ENCODE measurements at places on chromosomes 11 and 22. TPM values are rescaled to one million over a fixed set of nuclear protein-coding genes. Genes with fewer than 3 reads are reported as not detected.
A peak's percentile ranks its signal among the peaks of the same experiment; 100 is the strongest.

GRCh38 chr11:330307-330693 is 9.6 kb upstream of the IFITM3 start:
- DNase-seq, result no peak

GRCh38 chr11:35622070-35622469 is 3.8 kb downstream of the FJX1 start:
- DNase-seq, result no peak

DNA sequence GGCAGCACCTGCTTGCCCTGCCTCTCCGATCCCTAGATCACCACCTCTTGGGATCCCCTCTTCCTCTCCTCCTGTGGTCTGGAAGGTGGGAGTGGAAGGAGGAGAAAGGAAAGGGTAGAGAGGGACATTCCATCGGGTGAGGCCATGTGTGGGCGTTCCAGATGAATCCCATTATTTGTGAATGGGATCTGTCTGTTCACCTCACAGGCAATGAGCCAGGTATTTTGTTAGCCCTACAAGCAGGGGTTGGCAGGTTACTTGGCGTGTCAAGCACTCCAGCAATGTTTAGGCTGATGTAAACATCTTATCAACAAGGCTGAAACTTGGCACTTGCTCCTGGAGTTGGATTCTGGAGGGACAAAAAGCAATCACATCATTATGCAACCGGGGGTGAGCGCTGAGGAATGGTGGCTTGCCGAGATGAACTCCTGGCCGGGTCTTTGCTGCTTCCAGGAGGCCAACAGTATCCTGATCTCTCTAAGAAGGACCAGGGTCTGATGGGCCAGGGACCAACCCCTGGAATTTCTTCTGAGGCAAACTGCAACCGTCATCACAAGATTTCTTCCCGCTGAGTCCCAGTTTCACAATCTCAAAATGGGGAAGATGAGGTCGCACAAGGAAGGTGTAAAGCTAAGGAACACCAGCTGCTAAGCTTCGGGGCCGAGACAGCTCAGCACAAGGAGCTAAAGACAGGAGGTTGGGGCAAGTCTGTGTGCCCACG is 7.8 kb downstream of the ADAMTS8 start:
- no peak for DNase-seq

- no peak for DNase-seq
These were observed 38.9 kb upstream of the CSNK2A3 start for GRCh38 chr11:11391796-11392463.

GRCh38 chr11:5197536-5197935 is 2.9 kb downstream of the OR51V1 start:
- no peak for DNase-seq

DNA sequence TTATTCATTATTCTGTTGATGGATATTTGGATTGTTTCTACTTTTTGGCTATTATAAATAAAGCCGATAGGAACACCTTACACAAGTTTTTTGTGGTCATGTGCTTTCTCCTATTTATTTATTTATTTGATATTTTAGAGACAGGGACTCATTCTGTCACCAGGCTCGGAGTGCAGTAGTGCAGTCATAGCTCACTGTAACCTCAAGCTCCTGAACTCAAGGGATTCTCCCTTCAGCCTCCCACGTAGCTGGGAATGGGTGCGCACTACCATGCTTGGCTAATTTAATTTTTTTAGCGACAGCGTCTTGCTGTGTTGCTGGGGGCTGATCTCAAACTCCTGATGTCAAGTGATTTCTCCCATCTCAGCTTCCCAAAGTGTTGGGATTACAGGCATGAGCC is 135.1 kb downstream of the UVRAG start:
- DNase-seq, result no peak

GRCh38 chr11:134288486-134288885 is 12.3 kb downstream of the GLB1L3 start:
- DNase-seq, result no peak

DNA sequence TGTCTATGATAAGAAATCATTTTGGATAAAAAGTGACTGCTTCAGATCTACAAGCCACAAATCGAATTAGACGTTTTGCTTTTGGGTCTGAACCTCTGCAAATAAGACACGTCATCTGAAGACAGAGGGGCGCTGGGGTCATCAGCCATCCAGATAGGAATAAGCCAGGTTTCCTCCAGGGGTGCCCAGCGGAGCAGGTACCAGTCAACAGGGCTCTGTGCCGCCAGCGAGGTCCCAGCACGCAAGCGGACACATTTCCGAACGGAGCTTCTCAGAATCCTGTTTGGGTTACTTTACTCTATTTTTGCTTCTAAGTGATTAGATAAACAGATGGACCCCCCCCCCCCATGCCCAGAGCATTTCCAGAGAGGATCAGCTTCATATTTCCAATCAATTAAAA is 873.8 kb downstream of the BRD1 start:
- no peak for DNase-seq

GRCh38 chr11:14364322-14364721 is 5.3 kb upstream of the RRAS2 start:
- no peak for DNase-seq

DNA sequence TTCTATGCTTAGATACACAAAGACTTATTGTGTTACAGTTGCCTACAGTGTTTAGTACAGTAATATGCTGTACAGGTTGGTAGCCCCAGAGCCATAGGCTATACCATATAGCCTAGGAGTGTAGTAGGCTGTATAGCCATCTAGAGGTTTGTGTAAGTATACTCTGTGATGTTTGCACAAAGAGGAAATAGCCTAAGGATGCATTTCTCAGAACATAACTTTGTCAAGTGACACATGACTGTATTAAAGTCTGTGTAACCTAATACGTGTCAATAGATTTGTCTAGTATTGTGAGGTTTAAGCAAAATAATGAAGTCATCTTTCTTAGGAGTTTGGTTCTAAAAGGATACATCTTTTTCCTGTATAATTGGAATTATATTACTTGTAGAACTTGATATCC is 5.5 kb downstream of the ZC3H12C start:
- DNase-seq, result no peak

DNA sequence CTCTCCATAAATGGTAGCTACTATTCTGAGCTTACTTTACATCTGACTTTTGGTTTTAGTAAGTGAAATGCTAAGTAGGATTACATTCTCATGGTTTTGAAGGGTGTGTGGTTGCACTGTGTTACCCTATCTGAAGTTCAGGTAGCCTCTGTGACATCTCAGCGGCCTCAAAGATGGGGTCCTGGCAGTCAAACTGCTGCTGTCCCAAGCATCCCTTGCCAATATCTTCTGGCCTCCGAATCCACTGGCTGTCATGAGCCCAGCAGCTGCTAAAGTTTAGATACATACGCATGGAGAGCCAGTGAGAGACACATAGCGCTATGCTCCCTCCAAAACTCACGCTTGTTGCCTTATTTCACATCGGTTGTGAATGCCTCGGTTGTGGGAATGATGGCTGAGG is 34.9 kb downstream of the UBASH3B start:
- no peak for DNase-seq

DNA sequence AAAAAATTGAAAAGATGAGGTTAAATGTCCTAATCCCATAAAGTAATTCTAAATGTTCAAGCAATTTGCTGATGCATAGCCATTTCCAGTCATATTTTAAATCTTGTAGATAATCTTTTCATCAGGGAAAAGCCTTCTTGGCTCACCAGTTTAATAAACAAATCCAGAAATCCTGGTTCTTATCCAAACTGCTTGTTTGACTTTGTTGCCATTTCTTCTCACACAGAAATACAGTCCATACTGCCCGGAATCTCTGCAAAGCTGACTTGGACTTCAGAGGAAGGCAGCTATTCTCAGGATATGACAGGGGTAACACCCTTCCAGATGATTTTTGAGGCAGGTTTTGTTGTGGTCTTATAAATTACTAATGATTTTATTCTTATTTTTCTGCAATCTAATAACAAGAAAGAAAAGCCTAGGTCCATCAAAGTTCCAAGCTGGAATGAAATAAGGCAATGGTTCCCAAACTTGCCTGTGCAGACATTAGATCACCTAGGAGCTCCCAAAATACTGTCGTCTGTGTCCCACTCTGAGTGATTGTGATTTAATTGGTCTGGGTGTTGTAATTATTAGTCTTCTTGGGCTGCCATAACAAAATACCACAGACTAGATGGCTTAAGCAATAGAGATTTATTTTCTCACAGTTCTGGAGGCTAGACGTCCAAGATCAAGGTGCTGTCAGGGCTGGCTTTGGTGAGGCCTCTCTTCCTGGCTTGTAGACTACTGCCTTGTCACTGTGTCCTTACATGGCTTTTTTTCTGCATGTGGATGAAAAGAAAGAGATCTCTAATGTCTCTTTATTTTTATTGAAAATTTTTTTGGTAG is 55.1 kb upstream of the RCE1 start:
- DNase-seq, result no peak

- DNase-seq, result no peak
These were observed 22.5 kb downstream of the TECTA start for GRCh38 chr11:121123496-121124069.

- DNase-seq, result no peak
These were observed 35.2 kb downstream of the SHISAL1 start for GRCh38 chr22:44277386-44278135.

GRCh38 chr11:72643547-72643946 is 30.7 kb downstream of the PDE2A start:
- no peak for DNase-seq

- DNase-seq, result peak; percentile 16
These were observed 169.9 kb upstream of the CCDC90B start for GRCh38 chr11:83456075-83456474.

DNA sequence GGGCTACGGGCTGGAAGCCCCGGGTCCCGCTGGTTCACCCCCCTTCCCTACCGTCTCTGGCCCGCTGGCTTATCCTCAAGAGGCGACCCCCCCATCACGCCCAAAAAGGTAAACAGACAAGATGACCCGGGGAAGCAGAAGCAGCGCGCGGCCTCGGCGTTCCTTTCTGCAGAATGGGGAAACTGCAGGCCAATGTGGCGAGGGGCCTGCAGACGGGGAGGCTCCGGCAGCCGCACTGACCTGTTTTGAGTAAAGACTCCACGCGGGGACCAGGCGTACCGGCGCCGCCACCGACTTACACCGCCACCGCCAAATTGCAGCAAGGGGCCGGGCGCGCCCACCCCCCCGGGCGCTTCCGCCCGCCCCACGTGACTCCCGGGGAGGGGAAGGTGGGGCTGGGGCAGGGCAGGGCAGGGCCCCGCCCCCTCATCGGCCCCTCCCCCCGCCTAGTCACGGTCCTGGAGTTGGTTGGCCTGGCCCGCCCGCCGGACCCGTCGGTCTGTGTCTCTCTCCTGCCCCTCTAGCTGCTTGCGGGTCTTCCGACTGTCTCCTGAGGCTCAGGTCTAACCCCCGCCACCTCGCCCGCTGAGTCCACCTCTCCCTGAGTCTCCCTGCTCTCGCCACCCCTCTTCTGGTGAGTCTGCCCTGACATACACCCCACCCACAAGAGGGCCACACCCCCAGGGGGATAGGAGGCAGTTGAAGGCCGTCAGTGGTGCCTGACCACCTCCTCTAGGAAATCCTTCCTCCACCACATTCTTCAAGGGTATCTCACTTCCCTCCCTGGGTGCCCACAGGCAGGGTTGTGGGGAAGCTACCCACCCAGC is at the start of gene ARAP1:
Gene ARAP1 (minus strand): TSS at position 321 of the 827 bp plus-strand sequence. CDS start 25,280 bp downstream, outside the sequence.
- peak; percentile 27 for DNase-seq

- no peak for DNase-seq
These were observed 2423.4 kb downstream of the LRRC4C start for GRCh38 chr11:39036021-39036420.

- DNase-seq, result no peak
These were observed 17.8 kb downstream of the NAGA start for GRCh38 chr22:42052765-42053164.

DNA sequence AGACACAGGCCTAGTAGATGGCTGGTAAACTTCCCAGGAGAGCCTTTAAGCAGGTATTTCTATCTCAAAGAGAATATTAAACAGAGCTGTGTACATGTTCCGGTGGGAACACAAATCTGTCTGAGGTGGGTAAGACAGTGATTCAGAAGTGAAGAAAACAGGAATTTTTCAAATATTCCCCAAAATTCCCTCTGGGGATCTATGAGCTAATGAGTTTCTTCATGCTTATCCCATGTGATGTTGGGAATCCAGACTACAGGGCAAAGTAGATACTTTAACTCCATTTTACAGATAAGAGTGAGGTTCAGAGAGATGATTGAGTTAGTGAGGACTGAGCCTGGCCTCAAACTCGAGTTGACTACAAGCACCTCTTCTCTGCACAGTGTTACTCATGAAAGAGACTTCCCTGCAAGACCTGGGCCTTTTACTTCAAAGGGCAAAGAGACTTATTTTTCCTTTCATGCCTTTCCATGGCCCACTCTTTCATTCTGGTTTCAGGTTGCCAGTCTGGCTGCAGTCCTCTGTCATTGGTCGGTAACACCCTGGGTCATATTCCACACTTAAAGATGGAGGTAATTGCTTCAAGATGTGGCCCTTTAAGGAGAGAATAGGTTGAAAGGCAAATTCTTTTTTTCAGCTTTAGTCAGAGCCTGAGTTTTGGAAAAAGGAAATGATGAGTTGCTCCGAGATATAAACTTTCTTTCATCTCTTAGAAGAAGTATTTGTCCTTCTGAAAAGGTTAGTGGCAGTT is 70.1 kb downstream of the CYB5R2 start:
- no peak for DNase-seq

DNA sequence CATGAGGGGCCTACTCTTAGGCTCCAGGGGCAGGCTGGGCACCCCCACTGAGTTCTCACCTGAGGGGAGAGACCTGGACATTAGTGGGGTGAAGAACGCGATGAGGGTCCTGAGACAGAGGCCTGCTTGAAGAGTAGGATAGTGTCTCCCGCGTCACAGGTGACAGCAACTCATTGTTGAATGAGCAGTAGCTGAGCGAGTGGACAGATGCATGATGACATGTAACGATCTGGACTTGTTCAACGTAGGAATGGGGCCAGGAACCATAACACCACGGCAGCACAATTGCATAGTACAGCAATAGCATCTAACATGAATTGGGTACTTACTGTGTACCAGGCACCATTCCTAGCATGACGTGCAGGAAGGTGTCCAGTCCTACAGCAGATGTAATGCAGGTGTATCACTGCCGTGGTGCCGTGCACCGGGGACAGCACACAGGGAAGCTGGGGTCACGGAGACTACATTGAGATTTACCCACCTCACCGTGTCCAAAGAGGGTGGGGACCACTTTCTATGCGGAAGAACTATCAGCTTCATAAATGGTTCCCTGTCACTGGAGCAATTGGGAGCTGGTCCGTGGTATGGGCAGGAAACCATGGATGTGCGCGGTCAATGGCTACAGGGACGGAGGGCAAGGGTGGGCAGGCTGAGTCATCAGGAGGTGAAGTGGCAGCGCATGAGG is 1019.1 kb downstream of the TBC1D22A start:
- no peak for DNase-seq

Gene HEPHL1
- 0.44 TPM for polyA plus RNA-seq

Gene SEC14L2
- polyA plus RNA-seq, result 8.1 TPM

Gene NXPE4
- not detected for polyA plus RNA-seq

Gene BARX2
- 0.08 TPM for polyA plus RNA-seq

Gene LINC01488
- not detected for polyA plus RNA-seq

Gene OTOG
- polyA plus RNA-seq, result 0.30 TPM

Gene PNPLA3
- polyA plus RNA-seq, result 1.7 TPM

Gene HOATZ
- polyA plus RNA-seq, result 0.16 TPM

Gene GUCY1A2
- polyA plus RNA-seq, result 5.2 TPM

Gene SOX10
- polyA plus RNA-seq, result 1.7 TPM
